ENCODE measurements at places on chromosomes 3 and 15.

DNA sequence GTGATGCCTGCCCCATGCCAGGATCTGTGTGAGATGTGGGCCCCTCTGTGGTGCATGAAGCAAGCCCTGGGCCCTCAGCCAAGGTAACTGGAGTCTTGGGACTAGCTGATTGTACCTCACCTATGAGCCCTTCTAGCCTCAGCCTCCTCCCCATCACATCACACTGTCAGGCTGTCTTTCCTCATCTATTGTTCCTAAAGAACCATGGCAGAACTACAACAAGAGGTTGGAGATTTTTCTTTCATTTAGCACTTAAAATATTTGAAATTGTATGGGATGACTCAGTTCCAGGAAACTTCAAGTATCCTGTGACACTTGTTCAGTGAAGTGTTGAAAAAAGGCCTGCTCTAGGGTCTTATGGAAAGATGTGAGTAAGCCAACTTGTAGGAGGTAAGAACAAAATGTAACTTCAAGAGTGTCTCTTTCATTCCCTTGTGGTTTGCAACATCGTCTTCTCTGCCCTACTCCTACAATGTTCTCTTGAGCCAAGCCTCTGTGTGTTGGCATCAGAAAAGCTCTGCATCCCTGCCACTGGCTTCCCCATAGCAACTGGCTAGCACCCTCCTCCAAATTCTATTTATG is 58.7 kb upstream of the TIPARP start:
- no peak for DNase-seq

DNA sequence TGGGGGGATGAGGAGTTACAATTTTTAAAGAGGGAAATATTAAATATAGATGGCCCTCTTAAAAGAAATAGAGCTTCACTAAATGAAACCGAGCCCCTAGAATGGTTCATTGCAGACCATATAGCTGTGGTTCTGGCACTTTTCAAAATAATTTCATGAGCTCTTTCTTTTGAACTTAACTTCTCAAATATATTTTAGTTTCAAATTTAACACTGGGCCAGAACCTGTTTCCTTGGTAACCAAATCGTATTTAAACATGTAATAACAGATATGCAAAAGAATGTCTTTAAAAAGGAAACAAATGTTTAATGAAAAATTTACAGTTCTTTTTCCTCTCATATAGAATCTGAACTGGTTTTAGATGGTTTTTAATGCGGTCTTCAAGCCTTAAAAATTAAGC is 20.1 kb downstream of the ZBTB38 start:
- DNase-seq = no peak

GRCh38 chr3:125072301-125072700 is 16.5 kb upstream of the HEG1 start:
- no peak for DNase-seq

DNA sequence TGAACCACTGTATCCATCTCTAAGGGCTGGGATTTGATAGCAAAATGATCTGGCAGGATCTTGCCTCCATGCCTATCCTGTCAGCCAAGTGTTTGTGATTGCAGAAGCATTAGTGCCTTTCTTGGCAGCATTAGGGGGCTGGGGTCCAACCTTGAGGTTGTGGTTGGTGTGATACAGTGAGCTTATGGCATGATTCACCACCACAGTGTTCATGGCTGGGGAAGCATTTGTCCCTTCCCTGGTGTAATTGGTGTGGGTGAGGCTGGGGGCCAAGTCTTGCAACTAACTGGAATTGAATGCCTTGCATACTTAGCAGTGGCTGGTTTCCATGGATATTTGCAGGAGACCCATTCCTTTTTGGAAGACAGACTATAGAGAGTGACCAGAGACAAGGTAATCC is 271.0 kb upstream of the TBL1XR1 start:
- DNase-seq = peak; percentile 88

- no peak for DNase-seq
These were observed 170.1 kb downstream of the VPS8 start for GRCh38 chr3:184982076-184982475.

DNA sequence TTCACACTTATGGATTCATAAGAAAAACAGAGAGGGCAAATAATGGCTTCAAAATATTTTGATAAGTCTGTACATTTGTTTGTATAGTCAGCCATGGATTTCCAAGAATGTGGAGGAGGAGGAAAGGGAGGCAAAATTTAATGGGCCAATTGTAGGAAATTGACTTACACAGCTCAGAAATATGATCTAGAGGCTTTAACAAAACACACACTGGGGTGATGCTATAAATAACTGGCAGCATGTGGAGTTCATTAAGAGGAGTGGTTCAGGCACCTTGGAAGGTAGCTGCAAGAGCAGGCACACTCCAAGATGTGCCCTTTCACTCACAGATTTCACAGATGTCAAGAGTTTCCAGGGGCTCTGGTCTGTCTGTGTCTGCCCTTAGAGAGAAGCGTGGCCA is 193.4 kb upstream of the RASGRP1 start:
- DNase-seq = no peak

DNA sequence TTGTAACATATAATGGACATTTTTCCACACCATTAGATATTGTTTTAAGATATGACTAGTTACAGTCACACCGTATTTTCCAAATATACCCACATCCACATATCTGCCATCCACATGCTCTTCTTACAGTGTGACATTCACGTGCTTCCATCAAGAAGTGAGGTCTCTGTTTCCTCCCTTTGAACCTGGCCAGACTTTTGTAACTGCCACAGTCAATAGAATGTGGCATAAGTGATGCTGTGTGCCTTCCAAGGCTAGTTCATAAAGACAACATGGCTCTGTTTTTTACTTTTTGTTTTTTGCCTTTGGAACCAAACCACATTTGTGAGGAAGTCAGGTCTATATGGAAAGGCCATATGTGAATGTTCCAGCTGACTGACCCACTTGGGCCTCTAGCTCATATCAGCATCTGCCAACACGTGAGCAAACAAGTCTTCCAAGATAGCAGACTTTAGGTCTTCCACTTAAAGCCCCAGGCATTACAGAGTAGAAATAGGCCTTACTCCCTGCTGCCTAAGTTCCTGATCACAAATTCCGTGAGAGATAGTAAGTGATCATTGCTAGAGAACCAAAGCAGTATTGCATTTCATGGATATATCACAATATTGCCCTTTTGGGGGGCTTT is 27.1 kb downstream of the EIF1B start:
- no peak for DNase-seq

GRCh38 chr3:38455639-38456430 is 2.1 kb downstream of the ACVR2B start:
- no peak for DNase-seq

DNA sequence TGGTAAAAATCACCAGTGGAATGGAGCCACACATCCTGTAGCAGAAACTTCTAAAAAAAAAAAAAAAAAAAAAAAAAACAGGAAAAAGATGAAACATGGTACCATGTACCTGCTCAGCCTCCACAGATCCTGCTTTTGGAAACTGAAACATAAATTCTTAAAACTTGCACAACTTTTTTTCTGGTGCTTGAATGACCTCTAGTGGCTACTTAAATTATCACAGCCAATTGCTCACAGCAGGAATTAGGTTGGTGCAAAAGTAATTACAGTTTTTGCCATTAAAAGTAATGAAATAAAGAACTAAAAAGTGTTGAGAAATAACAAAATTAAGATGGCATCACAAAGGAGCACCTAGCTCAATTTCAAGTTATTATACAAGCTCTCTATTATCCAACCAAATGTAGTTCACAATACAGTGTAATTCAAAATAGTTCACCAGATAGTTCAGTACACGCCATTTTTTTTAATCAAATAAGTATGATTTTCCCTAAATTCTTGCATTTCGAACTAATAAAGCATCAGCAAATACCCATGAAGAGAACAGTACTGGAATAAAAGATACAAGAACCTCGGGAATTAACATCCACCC is 80.6 kb downstream of the ULK4 start:
- peak; percentile 12 for DNase-seq

- no peak for DNase-seq
These were observed 83.3 kb downstream of the OCA2 start for GRCh38 chr15:28015855-28016254.

DNA sequence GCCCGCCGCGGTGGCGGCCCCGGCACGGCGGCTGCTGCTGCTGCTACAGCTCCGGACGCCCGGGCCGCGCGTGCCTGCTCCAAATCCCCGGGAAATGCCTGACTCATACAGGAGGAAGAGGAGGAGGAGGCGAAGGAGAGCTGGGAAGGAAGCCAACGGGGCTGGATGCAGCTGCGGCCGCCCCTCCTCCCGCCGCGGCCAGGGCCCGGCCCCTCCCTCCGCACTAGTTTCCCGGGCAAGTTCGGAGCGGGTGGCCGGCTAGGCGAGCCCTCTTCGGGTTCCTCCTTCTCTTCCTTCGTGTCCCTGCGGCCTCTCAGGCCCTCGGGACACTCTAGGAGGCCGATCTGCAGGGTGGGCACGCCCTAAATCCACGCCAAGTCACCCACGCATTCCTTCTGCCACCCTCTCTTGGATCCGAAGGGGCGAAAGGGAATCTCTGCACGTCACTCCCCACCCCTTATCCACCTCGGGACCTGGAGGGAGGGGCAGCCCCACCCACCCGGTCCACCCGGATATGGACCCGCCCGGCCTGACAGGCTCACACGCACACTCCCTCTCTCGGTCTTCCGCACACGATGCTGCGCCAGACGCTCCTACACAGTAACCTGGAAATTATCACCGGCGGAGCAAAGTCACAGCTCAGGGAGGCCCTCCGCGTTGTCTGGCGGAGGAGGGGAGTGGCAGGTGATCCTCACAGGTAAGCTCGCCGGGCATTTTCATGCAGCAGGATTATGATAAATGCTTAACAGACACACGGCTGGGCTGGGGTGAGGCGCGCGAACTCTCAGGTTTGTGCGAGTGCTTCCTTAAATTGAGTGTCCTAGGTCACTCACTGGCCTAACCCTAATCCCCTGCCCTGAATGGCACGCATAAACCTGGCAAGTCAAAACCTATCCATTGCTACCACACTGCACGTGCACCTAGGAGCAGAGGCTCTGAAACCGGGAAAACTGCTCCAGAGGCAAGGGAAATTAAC is at the start of the genes OSBPL10 and ZNF860:
TSS of gene OSBPL10 (minus strand) at position 57 of the 976 bp plus-strand sequence. CDS start 83 bp downstream, outside the sequence.
TSS of gene ZNF860 (plus strand) at position 545 of the 976 bp plus-strand sequence. CDS start 7,330 bp downstream, outside the sequence.
- peak; percentile 53 for DNase-seq

Measured in GM04504 (cell line).